ENCODE measurements at places on chromosomes 5 and 9.

DNA sequence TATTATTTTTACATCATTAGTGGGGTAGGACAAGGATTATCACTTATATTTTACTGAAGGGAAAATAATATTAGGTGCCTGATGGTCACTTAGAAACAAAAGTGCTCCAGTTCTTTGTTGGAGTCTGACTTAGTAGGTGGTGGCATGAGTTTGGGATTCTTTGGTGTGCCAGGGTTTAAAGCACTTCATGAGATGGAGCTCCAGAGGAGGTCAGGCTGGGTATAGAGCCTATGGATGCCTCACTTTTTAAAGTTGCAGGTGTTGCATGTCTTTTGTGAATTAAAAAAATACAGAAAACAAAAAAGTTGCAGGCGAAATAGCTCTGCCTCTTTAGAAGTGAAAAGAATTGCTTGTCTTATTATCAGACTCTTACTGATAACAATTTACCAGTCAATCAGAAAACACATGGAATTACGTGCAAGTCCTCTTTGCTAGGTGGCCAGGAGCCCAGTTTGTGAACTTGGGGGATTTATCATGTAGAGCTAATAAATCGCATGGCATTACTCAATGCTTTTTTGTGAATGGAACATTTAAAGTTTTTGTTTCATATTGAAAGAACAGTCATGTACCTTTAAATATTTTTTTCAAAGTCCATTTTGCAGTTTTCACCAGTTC is 1.6 kb downstream of the ITK start:
- DNase-seq, result no peak

DNA sequence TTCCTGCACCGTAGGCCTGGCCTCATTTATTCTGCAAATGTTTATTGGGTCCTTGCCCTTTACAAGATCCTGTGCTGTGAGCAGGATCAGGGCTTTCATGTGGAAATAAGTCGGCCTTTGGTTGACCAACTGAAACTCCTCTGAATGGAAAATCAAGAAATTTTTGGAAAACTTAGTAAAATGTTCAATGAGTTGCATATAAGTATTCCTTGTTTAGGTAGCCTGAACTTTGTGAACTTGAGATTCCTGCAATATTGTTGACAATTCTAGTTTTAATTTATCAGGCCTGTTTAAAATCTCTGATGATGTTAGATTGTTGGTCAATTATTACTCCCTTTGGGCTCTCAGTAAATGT is 1.1 kb downstream of the MAML1 start:
- no peak for DNase-seq

DNA sequence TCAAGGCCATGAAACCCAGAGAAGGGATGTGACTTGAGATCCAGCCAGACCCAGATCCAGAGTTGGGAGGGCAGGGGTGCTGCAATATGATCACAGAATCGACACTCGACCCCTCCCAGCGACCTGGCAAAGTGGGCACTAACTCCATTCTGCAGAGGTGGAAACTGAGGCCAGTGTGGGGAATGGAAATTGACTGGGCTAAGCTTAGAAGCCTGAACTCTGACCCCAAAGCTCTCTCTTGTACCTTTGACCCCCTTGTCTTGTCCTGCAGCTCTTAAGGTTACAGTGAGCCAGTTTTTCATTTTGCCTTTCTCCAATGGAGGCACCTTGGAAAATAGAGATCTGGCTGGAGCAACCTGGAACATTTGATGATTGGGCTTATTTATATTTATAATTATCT is 14.5 kb upstream of the ERGIC1 start:
- DNase-seq, result no peak

DNA sequence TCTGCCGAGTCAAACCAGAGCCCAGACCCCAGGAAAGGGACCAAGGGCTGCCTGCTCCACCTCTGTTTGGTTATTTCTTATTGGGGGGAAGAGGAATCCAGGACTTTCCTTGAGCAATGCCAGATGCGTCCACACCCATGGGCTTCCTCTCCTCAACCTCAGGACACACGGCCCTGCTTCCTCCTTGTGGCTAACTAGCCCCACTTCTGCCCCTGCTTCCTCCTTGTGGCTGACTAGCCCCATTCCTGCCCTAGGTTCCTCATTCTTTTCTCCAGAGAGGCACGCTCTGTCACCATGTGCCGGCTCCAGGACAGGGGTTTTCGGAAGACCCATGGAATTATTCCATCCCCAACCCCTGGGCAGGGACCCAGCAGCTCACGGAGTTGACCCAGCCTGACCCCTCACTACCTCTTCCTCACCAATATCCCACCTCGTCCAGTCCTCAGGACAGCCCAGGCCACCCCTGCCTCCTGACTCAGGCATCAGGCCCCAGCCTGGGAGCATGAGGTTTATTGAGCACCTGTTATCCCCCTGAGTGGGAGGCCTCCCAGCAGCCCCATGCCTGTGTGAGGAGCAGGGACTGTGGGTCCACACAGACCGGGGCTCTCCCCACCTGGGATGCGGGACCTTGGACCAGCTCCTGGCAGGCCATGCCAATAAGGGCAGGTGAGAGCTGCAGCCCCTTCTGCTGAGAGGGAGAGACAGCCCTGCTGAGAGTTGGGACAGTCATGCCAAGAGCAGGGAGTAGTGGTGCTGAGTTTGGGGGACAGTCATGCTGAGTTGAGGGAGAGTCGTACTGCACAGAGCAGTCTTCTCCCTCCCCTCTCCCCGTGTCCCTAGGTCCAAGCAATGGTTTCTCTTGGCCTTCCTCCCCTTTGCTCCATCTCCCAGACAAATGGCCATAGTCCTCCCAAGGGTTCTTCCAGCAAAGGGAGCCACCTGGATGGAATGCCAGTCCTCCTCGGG is 11.8 kb upstream of the FCN1 start:
- DNase-seq, result peak; percentile 95

DNA sequence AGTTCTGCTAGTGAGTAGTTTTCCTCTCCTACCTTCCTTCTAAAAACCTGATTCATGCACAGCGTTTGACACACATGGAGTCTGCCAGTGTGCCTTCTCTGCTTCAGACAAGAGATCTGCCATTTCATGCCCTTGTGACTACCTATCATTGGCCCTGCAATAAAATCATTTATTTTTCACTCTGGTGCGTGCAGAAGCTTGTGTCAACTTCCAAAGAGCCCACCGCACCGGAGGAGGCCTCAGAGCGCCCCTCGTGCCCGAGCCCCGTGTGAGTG is 13.7 kb downstream of the HNRNPH1 start:
- no peak for DNase-seq

GRCh38 chr9:70962761-70963440 is 158.5 kb downstream of the TRPM3 start:
- DNase-seq, result no peak

GRCh38 chr9:93452710-93453046 is 703 bp downstream of the FAM120AOS start:
- DNase-seq, result peak; percentile 48

GRCh38 chr9:22228542-22228941 is 218.1 kb upstream of the DMRTA1 start:
- peak; percentile 17 for DNase-seq

- DNase-seq, result no peak
Observed at GRCh38 chr9:109409773-109410397, 88.2 kb downstream of the PTPN3 start.

DNA sequence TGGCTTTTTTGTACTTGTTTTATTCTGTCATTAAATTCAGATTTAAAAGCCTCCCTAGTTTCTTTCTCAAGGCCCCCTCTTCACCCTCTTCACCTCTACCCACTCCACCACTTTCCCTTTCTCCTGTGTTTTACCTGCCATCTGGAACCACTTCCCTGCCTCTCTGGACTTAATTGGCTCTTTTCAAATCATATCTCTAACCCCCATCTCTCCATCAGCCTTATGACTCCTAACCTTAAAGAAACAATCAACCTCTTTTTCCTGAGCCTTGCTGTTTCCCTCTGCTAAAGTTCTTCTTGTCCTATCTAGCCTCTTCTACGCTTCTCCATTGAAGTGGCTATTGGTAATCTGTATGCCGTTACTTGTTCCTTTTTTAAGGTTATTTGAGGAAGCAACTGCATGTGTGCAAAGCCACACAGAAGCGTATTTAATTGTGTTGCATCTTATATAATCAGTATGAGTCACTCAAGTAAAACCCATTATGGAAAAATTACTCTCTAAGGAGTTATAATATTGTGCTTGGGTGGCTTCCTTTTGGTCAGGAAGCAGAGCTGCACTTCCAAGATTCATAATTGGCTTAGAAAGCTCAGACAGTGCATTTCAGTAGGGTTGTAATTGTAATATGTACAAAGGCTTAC is 653.6 kb upstream of the ITGA1 start:
- DNase-seq, result no peak

GRCh38 chr5:157648275-157648990 is 3.8 kb downstream of the SOX30 start:
- DNase-seq, result no peak

DNA sequence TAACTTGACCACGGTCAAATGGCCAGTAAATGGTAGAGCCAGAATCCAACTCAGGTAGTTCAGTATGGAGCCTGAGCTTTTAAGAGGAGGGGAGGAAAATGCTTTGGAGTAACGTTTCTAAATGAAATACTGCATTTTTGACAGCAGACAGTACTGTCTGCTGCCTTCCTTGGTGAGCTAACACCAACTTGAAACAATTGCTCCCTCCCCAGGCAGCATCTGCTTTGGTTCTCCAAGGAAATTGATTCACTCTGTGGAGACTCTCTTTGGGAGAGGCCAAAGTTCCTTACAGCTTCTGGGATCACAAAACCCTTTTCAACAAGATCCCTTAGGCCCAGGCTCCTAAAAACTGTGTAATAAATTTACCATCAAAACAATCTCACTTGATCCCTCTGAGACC is 75.2 kb upstream of the SSBP2 start:
- no peak for DNase-seq

- no peak for DNase-seq
Observed at GRCh38 chr5:34491251-34491620, 164.9 kb upstream of the RAI14 start.

DNA sequence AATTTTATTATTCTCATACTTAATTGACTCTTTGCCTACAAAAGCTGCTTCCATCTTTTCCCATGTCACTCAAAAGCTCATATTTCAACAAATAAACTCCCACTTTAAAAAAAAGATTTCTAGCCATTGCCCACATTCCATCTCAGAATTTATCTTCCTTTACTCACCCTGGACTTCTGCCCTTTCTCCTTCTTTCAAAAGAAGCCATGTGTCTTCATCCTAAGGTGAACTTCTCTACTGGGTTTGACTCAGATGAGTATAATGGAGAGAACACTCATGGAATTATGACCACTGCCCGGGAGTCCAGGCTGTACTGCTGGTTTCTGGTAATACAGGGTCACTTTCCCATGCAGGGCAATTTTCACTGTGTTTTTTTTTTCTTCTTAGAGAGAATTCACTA is 548.5 kb upstream of the ZNF462 start:
- DNase-seq, result no peak

- DNase-seq, result peak; percentile 45
Observed at GRCh38 chr5:80146046-80146445, 109.8 kb downstream of the SERINC5 start.

DNA sequence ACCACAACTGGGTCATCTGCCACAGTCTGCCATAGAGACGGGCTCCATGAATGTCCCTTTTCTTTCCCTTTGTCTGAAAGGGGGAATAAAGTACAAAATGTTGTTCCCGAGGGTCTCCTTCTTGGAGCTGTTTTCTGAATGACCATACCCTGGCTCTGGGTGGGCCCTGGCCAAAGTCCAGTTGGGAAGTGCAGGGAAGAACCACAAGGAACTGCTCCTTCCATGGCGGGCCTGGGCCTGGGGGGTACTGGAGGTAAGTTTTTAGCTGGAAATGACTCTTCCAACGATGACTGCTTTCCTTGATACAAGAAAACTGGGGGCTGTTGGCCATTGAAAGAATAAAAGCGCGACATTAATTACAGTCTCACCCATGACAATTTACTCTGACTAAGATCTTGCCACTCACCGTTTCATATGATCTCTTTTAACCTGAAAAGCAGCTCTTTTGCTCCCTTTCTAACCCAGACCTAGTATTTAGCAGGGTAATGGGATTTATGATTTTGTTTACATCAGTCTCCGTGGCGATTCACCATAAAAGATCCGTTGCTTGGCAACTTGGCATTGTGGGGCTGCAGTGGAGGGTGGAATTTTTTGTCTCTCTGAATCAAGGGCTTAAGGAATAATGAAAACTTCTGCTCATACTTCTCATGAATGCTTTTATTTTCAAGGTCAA is 89.2 kb upstream of the PTCH1 start:
- DNase-seq, result no peak

DNA sequence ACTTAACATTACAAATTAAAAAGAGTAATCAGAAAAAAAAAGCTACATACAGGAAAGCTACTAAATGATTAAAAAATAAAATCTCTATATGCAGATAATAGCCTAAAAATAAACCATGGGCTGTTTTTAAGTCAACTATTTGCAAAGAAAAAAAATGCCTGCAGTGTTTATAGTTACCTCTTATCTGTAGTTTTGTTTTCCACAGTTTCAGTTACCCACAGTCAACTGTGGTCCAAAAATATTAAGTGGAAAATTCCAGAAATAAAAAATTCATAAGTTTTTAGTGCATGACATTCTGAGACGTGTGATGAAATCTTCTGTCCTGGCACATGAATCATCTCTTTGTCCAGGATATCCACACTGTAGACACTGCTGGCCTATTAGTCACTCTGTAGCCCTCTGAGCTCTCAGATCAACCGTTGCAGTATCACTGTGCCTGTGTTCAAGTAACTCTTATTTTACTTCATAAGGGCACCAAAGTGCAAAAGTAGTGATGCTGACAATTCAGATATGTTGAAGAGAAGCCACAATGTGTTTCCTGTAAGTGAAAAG is 59.2 kb downstream of the PRELID2 start:
- DNase-seq, result peak; percentile 54

- no peak for DNase-seq
Observed at GRCh38 chr5:2262620-2263019, 379.9 kb upstream of the IRX4 start.

- DNase-seq, result no peak
Observed at GRCh38 chr9:123771690-123772089, 158.2 kb downstream of the DENND1A start.

GRCh38 chr5:14155075-14155474 is 11.9 kb downstream of the TRIO start:
- peak; percentile 52 for DNase-seq

GRCh38 chr5:115450741-115451140 is 93.8 kb downstream of the FEM1C start:
- peak; percentile 96 for DNase-seq

GRCh38 chr5:179148703-179149170 is 88.6 kb downstream of the ZNF354C start:
- DNase-seq, result no peak

Measured in inflammatory macrophage treated with lipopolysaccharide for 4 hours (primary cell).